ENCODE measurements at places on chromosomes 2 and 18.

- DNase-seq: no peak
Observed at GRCh38 chr2:212711856-212712255, 173.3 kb upstream of the ERBB4 start.

GRCh38 chr2:227414846-227415245, 27.1 kb upstream of the SCYGR1 start:
- no peak for DNase-seq

DNA sequence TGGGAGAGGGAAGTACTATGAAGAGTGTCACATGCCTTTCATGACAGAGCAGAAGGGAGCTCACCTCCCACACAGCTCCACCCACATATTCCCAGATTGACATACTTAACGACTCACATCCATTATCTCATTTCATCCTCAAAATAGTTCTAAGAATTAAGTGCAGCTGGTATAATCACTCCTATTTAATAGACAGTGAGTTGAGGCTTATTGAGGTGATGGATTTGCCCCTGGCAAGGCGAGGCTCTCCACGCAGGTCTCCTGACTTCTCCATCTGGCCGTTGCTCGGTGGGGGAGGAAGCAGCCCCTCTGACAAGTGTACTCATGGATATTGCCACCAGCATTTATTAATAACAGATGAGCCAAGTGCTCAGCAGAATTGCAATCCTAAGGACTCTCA, 81.4 kb downstream of the TGOLN2 start:
- no peak for DNase-seq

GRCh38 chr2:199440118-199440517, 17.6 kb downstream of the SATB2 start:
- no peak for DNase-seq

GRCh38 chr2:237310515-237311114, 103.3 kb downstream of the COL6A3 start:
- DNase-seq: no peak

DNA sequence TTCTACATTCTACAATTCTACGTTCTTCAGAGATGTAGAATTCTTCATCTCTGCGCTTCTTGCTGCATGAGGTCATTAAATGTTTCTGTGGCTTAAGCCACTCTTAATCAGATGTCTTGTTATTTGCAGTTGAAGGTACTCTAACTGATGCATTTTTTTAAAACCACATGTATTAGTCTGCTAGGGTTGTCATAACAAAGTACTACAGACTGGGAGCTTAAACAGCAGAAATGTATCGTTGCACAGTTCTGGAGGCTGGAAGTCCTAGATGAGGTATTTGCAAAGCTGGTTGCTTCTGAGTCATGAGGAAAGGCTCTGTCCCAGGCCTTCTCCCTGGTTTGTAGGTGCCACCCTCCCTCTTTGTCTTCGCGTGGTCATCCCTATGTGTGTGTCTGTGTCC, 176.3 kb upstream of the GLI2 start:
- no peak for DNase-seq

GRCh38 chr2:185628985-185629384, 109.6 kb upstream of the FSIP2 start:
- no peak for DNase-seq

GRCh38 chr2:162579986-162580385, 236.1 kb downstream of the GCA start:
- DNase-seq: no peak

- no peak for DNase-seq
Observed at GRCh38 chr2:6506361-6506794, 359.3 kb downstream of the CMPK2 start.

- no peak for DNase-seq
Observed at GRCh38 chr2:43082903-43083677, 143.3 kb downstream of the ZFP36L2 start.

DNA sequence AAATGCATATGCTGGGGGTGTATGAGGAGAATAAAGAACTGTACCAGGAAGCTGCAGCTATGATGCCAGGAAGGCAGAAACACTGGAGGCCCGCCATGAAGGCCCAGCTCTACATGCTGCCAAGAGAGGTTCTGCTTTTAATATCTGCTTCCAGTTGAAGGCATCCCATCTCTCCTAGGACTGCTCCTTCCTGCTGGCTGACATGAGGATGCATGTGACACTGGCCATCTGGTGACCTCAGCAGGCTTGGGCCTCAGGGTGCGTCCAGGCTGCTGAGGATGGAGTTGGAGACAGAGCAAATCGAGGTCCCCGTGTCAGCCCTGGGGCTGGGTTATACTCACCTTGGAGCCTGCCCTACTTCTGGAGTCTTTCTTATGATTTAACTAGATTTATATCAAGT, 49.0 kb downstream of the PSMG2 start:
- DNase-seq: no peak

DNA sequence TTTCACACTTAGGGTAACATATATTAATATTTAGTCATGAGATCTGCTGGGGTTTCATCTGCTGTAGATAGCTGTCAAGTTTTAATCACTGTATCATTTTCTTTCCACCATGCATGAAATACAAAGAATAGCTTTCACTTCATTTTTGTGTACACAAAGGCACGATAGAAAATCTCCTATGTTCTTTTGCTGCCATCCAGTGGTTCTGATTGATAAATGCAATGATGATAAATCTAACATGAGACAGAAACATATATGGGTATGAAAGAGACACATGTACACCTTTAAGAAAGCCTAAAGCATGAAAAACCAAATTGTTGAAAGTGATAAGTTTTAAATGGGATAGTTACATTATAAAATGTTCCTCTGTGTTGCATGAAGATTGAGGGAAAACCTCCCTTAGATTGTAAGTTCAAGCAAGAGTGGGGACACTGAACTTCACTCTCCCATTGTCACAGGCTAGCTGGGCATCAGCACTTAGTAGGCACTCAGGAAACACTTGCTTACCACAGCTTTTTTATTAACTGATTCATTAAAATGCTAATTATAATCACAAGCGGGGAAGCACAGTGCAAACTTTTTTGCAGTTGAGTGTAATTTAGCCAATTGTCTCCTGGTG, 31.2 kb downstream of the C1D start:
- DNase-seq: no peak

- no peak for DNase-seq
Observed at GRCh38 chr2:10765461-10765860, 44.0 kb downstream of the ATP6V1C2 start.

All from activated CD4-positive, alpha-beta T cell treated with anti-CD3 and anti-CD28 coated beads for 1 hour (primary cell).